Fibroblast of skin of left biceps (primary cell): ENCODE measurements at places on chromosomes 6 and 20.

- DNase-seq: no peak
Measured at GRCh38 chr20:8879669-8880068, 189.2 kb upstream of the PLCB4 start.

DNA sequence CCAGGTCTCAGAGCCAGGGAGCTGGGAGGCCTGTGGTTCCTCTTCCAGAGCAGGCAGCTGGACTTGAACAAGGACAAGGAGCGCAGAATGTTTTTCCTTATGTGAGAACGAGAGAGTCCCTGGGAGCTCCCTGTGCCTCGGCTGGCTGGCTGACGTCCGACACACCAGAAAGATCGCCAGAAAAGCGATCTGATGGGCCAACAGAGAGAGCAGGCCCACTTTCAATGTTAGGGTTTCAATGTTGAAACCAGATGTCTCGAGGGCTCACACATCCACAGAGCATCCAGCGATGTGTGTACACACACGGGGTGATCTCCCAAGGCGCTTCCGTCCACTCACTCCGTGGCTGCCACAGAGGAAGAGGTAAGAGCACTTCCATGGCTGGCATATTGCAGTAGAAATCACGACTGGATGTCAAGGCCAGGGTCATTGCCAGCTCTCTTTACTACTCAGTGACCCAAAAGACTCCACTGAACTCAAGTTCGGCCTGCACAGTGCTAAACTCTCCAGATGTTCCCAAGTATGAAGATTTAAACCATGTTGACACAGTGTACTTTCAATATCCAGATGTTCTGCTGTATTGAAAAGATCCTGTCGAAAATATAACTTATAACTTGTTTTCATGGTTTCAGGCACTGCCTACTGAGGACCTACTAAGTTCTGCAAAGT, 70.8 kb upstream of the FOXC1 start:
- DNase-seq: no peak

- DNase-seq: no peak
Measured at GRCh38 chr20:17491488-17491887, 39.7 kb downstream of the BFSP1 start.

- no peak for DNase-seq
Measured at GRCh38 chr20:24868396-24868927, 80.6 kb upstream of the CST7 start.

- no peak for DNase-seq
Measured at GRCh38 chr6:83352424-83353061, 78.3 kb downstream of the ME1 start.

- DNase-seq: no peak
Measured at GRCh38 chr20:54063992-54064676, 6.3 kb downstream of the BCAS1 start.

DNA sequence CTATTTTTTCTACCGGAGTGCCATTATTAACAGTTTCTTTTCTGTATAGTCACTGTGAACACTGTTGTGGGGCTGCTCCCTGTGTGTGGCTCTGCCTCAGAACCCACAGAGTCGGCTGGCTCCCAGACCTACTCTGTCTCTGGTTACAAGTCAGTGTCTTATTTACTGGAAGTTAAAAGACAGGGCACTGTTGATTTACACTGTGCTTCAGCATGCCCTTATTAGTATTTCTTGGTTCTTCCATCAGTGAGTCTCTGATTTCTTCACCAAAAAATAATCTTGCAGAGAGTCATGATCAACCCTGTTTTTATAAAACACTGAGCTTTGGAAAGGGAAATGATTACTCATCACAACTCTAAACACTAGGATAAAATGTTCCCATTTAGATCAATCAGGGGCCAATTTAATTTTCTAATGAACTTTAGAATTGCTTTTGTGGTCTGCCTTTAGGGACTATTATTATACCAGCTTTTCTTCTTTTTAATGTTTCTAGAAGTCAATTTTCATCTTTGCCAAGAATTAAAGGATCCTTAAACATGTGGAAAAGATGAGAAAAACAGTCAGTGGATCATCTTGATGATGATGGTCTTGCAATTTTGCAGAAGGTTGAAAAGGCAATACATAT, 92.6 kb downstream of the UTRN start:
- DNase-seq: peak; percentile 47

DNA sequence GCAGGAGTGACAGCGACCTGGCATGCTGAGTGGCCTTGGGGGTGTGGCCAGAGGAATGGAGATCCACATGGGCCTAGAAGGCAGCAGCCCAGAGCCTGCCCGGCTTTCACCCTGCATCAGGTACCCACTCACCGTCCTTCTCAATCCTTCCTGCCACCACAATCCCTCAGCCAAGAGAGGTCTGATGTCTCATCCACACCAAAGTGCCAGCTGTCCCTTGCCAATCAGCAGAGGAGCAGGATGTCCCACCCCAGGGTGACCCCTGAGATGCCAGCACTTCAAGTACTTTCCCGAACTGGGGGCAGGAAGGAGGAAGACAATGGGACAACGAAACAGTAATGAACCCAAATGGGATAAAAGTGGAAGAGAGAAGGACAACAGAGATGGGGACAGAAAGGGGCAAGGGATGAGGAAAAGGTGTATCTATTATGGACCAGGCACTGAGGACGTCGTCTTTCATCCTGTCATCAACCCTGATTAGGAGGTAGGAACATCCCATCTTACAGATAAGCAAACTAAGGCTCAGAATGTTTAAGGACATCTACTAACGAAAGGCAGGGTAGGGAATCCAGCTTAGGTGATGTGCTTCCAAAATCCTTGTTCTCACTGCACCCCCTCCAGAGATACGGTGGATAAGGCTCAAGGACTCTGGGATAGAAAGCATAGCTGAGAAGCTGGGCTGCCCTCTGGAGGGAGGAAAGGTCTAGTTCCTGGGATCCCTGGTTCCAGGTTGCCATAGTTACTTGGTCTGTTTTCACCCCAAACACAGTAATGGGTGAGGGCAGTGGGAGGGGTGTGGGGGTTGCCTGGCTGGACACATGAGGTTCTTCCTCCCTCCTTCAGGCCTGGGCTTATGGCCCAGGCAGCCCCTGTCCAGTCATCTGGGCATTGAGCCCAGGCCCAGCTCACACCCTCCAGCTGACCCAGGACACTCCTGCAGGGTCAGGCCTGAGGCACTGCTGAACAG, 4.5 kb upstream of the TNXB start:
- DNase-seq: peak; percentile 57

DNA sequence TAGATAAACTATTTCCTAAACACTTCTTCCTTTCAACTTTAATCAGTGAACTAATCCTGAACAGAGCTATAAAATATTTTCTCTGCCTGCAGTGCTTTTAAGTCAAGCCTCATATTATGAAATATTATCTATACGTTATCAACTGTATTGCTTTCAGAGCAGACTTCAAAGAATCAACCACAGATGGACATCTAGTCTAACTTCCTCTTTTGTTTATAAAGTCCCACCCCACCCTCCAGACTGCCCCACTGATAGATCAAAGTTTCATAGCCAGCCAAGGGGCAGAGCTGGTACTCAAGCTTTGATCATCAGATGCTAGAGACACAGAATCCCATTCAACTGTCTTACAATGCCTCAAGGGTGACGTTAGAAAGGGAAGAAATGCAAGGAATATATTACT, 308.3 kb downstream of the LAMA2 start:
- DNase-seq: no peak

DNA sequence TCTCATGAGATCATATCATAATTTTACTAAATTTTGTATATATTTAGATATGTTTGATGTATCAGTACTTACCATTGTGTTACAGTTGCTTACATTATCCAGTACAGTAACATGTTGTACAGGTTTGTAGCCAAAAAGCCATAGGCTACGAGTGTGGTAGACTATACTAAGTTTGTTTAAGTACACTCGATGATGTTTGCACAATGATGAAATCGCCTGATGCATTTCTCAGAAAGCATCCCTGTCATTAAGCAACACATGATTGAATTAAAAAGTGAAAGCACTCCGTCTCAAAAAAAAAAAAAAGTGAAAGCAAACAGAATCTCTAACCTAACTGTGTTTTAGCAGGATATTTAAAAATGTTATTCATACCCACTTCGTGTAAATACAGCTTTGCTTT, 104.9 kb upstream of the TFAP2D start:
- DNase-seq: no peak

DNA sequence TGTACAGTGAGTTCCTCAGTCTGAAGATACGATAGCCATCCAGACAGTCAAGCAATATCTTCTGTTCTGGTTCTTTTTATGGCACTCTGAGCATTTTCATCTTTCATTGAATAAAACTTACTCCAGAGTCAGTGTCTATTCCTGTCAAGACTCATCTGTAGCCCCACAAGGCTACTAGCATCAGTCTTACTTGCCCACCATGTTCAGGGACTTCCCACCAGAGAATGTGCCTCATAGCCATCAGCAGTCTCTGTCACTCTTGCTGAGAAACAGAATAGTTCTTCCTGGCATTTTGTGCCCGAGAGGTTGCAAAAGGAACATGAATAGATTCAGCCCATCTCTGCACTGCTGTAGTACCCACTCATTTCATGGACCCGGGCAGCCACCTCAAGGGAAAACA, 12.7 kb upstream of the DCBLD1 start:
- DNase-seq: no peak

GRCh38 chr6:83466328-83466727, 35.5 kb upstream of the ME1 start:
- DNase-seq: no peak

GRCh38 chr6:111534231-111534751, 51.3 kb upstream of the REV3L start:
- DNase-seq: no peak

GRCh38 chr6:166541366-166541765, 45.1 kb downstream of the RAMACL start:
- DNase-seq: no peak

GRCh38 chr6:36743538-36744303, 46.1 kb downstream of the RAB44 start:
- no peak for DNase-seq

- DNase-seq: no peak
Measured at GRCh38 chr6:147037881-147038280, 166.3 kb upstream of the STXBP5 start.

GRCh38 chr20:38211200-38212097, 46.4 kb upstream of the TGM2 start:
- DNase-seq: no peak

- no peak for DNase-seq
Measured at GRCh38 chr6:37176268-37177076, 6.5 kb downstream of the PIM1 start.

GRCh38 chr20:57479196-57479595, 45.7 kb downstream of the CTCFL start:
- no peak for DNase-seq

DNA sequence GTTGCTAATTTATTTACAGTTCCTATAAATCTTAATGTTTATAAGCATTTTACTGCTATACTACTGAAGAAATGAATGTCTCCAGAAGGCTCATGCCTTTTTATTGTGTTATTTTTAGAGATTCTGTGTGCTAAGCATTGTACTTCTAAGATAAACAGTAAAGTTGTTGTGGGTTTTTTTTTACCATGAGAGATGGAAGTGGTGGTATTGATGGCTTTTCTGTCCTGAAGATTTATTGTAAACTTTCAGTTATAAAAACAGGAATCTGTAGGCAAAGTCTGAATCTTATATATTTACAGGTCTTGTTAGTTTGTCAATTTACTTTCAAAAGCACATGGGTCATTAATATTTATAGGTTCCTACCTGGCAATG, 246.9 kb downstream of the TMEM242 start:
- DNase-seq: no peak

- DNase-seq: peak; percentile 28
Measured at GRCh38 chr6:20952699-20953474, 418.6 kb downstream of the CDKAL1 start.

- peak; percentile 73 for DNase-seq
Measured at GRCh38 chr6:154933181-154933827, 61.8 kb upstream of the TIAM2 start.

DNA sequence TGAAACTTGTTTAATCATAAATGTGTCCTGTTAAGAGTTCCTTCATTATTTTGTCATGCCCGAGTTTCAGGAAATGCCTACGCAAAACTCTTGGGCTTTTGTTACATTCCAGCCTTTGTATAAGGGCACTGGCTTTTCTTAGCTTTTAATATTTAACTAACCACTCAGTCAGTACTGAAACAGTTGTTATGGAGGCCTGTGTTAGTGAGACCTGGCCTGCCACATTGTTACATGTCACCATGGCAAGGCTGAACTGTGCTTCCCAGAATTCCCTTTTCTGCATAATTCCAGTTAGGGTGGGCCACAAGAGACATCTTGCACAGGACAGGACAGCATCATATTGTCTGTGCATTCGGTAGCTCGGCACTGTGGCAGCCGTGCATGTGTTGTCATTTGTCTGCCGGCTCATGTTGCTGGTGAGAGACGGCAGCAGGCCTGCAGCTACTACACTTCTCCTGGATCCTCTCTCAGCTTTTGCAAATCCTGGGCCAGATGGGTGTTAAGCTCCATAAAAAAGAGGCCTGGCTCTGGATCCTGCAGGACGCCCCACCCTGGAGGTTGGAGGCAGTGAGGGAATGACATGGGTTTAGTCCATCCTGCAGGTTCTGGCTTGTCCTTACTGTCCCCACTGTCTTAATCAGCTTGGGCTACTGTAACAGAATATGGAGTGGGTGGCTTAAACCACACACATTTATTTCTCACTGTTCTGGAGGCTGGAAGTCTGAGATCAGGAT, 128.8 kb upstream of the DTNBP1 start:
- DNase-seq: no peak

GRCh38 chr6:36888654-36889481, 3.1 kb downstream of the C6orf89 start:
- DNase-seq: no peak

GRCh38 chr6:4350567-4351519, 215.5 kb upstream of the ECI2 start:
- no peak for DNase-seq

GRCh38 chr6:155881826-155882526, 426.3 kb upstream of the NOX3 start:
- DNase-seq: no peak

- no peak for DNase-seq
Measured at GRCh38 chr6:105109955-105110895, 69.6 kb downstream of the POPDC3 start.

GRCh38 chr20:24732599-24732998, 216.5 kb upstream of the CST7 start:
- DNase-seq: no peak

DNA sequence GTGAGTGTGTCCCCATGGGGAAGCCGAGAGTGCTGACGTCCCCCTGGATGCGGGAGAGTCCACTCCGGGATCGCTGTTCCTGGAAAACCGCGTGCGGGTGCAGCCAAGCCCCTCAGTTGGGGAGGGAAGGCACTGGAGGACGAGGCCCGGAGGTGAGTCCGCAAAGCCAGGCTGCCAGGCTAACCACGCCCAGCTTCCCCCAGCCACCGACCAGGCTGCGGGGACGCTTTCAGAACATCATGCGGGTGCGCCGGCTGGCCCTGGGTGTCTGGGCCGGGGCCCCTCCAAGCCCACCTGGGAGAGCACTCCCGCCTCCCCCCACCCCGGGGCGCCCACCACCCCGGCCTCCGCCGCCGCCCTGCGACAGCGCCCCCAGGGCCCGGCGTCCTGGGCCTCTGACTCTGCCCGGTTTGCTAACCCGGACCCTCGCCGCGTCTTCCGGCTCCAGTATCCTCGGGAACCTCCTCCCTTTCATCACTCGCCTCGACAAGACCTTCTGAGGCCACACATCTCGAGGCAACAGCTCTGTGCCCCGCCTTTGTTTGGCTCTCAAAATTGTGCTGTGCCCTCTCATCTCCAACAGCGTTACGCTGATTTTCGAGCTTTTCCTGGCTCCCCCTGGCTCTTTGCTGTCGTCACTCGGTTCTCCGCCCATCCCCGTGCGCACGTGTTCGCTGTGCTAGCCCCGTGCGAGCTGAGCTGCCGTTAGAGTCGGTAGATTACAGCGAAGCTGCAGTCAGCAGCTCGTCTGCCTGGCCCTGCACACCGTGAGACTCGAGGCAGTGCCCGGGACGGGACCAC, 47.1 kb upstream of the ENTPD6 start:
- DNase-seq: peak; percentile 8
